Activated CD8-positive, alpha-beta T cell treated with anti-CD3 and anti-CD28 coated beads, Interleukin-2, amount 10 ng/mL, durations not matched to agents 7 days and 5 days (primary cell): ENCODE measurements at places on chromosomes 7 and 10. TPM values are rescaled to one million over a fixed set of nuclear protein-coding genes. Genes with fewer than 3 reads are reported as not detected.
A peak's percentile ranks its signal among the peaks of the same experiment; 100 is the strongest.

The AGBL3 gene
- 3.6 TPM for total RNA-seq

The UPP1 gene
- total RNA-seq: 60.7 TPM

The RBP3 gene
- total RNA-seq: not detected

The CALHM3 gene
- total RNA-seq: 0.63 TPM

The VSTM4 gene
- total RNA-seq: not detected

GRCh38 chr7:69756235-69756634 is 158.0 kb downstream of the AUTS2 start:
- no peak for DNase-seq

- no peak for DNase-seq
These were observed 109.4 kb upstream of the PDE1C start for GRCh38 chr7:32179567-32179966.

DNA sequence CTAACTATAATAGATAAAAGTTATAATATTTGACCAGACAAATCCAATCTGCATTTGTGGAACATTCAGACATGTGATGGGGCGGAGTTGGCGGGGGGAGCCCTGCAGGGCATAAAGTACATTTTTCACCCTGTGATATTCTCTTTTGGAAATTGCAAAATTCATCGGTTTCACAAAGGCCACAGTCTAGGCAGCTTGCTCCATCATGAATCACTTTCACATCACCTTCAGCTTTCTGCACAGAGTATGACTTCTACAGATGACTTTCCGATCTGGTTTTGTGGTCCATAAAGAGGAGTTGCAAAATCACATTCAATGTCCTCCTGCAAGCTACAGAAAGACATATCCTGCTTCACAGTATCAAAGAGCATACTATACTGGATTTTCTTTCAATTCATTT is 51.4 kb upstream of the APBB1IP start:
- DNase-seq: no peak

GRCh38 chr7:105664816-105665525 is 83.7 kb upstream of the EFCAB10 start:
- no peak for DNase-seq

GRCh38 chr10:125442856-125443540 is 240.0 kb downstream of the TEX36 start:
- DNase-seq: no peak

- no peak for DNase-seq
These were observed 36.0 kb upstream of the SVIL start for GRCh38 chr10:29670761-29671160.

DNA sequence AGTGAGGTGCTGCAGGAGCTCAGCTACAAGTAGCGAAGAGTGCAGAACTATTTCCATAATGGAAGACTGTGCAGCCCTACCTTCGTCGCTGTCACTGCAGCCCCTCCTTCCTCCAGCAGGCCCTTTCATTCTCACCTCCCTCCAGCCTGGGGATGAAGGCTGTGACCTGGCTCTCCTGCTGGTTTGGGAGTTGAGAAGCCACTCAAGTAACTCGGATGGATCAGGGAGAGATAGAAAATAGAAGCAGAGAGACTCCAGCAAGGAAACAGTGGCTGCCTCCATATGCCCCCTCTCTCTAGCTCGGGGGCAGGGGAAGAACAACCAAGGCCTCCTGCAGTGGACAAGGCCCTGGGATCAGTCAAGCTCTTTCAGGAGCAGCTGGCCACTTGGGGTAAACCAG is 37.4 kb upstream of the NPFFR1 start:
- DNase-seq: no peak

DNA sequence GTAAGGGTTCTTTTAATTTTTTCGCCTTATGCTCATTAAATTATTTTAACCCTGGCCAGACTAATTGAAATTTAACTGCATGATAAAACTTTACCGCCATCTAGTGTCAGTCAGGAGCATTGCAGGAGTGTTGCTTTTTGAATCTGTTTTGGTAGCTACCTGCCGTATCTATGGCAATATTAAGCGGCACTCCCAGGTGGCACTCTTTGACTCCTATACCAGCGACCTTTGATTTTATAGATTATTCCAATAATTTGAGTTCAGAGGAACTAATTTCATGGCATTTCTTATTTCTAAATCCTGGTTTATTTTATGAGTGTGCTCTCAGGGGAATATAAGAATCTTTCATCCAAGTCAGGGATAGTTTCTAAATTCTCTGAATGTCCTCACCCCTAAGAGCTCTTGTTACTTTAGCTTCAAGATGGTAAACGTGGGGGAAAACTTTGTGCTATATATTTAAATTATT is 198.9 kb downstream of the REEP3 start:
- DNase-seq: peak; percentile 65

DNA sequence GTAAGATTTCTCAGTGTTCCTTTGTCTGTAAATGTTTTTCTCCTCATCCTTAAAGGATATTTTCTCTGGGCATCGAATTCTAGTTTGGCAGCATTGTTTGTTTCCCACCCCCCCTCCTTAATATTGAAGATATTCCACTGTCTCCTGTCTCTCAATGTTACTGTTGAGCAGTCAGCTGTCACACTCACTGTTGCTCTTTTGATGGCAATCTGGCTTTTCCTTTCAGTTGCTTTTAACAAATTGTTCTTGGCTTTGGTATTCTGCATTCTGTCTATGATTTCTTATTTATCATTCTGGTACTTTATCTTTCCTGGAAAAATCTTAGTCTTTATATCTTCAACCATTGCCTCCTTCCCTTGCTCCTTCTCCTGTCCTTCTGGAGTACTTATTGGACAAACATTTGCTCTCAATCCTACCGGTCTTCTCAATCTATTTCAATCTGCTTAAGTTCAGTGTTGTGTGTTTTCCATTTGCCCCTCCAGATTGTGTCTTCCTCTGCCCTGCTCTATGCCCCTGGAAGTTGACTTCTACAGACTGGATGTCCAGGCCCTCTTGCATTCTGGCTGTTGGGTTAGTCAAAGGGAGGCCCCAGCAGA is 9.3 kb upstream of the GTPBP4 start:
- no peak for DNase-seq

- no peak for DNase-seq
These were observed 272.9 kb downstream of the GALNT17 start for GRCh38 chr7:71404726-71405345.

DNA sequence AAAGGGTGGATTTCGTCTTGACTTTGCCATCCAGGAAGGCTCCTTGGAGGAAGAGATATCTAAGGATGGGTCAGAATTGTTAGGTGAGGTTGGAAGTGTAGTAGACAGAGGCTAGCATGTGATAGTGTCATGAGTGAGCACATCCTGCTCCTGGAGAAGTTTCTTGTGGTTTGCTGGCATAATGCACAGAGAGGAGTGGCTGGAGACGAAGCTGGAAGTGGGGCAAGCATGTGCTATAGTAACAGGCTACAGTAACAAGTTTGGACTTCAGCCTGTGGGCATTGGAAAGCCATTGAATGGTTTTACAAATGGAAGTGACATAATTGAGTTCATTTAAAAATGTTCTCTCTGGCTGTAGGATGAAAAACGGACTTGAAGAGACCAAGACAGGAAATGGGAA is 175.6 kb upstream of the VWC2 start:
- no peak for DNase-seq
